Activated naive CD8-positive, alpha-beta T cell treated with anti-CD3 and anti-CD28 coated beads, Interleukin-2, amount 10 ng/mL, durations not matched to agents 7 days and 5 days (primary cell): ENCODE measurements at places on chromosomes 5 and 9.

GRCh38 chr5:139812836-139813805 is 17.5 kb downstream of the PSD2 start:
- DNase-seq = no peak

DNA sequence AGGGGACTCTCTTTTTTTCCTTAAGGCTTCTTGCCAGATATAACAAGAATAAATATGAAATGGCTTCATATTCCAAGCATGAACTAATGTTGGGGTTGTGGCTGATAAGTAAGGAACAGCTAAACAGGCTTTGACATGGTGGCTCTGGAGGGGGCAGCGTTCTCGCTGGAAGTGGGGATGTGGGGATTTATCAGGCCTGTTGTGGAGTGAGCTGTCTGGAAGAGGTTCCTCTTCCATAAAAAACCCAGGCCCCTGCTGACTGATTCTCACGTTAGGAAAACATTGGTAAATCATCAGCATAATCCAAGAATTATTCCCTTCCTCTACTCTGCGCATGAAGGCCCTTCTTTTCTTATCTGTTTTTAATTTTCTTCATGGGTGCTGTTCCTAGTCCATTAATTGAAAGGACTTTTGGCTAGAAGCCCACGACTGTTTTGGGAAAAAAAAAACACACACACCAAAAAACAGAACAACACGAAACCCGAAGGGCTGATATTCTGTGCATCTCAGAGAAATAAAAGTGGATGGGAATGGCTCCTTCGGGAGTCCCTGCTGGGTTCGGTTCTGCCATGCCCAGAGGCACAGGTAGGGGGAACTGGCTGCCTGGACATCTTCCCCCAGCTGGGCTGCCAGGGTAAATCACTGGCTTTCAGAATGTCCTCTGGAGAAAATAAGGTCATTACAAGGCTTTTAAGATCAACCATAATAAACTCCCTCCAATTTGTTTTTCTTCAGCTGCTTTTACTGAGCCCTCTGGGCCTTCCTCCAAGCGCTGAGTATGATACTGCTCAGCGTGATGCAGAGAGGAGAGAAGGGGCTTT is 297.0 kb downstream of the SLIT3 start:
- DNase-seq = no peak

GRCh38 chr5:170603578-170604565 is 100.1 kb downstream of the KCNIP1 start:
- DNase-seq = peak; percentile 53

- no peak for DNase-seq
These were observed 637.6 kb upstream of the SGCD start for GRCh38 chr5:155689406-155689805.

DNA sequence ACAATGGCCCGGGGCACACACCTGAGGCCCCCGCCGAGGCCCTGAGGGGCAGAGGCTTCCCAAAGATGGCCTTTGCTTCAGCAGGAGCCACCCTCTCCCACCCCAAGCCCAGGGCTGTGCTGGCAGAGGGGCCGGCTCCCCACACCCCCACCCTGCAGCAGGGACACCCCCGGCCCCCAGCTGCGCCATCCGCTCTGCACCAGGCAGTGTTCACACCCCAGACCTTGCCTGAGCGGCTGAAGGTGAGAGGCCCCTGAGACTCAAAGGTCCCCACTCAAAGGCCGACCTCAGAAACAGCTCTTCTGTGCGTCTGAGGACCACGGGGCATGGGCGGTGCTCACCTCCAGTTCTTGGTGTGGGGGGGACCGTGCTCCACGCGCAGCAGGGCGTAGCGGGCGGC is 37.6 kb downstream of the SLC12A7 start:
- DNase-seq = no peak

- no peak for DNase-seq
These were observed 169.5 kb upstream of the TAS2R1 start for GRCh38 chr5:9799606-9800005.

- no peak for DNase-seq
These were observed 5.0 kb downstream of the RELL2 start for GRCh38 chr5:141641634-141642267.

- DNase-seq = no peak
These were observed 562.7 kb upstream of the DMAC1 start for GRCh38 chr9:8362250-8362649.

GRCh38 chr5:150258130-150258529 is 31.4 kb downstream of the CAMK2A start:
- DNase-seq = no peak

- DNase-seq = no peak
These were observed 84.7 kb downstream of the RASGRF2 start for GRCh38 chr5:81044868-81045267.

- no peak for DNase-seq
These were observed 186.6 kb downstream of the DOCK8 start for GRCh38 chr9:401223-401622.

DNA sequence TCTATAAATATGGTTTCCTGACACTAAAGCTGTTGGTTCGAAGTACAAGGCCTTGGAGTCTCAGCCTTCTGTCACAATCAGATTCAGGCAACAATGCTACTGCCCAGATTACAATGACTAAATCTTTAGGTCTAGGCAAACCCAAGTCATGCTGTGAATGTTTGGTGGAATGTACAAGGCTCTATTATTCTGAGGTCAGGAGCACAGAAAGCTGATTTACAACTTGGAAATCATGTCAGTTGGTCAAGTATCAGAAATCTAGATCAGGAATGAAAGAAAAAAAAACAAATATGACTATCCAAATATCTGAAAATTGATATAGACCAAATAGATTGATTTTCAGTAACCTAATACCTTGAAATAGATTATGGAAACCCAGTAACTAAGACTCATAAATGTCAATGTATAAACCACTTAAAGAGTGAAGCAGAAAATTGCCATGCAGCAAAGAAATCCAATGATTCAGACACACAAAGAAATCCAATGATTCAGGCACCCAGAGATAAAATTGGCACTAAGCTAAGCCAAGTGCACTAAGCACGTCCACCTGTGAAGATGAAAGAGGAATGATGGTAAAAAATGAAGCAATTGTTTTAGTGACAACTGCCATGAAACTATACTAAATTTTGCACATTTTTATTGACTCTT is 588.0 kb upstream of the TUSC1 start:
- no peak for DNase-seq

DNA sequence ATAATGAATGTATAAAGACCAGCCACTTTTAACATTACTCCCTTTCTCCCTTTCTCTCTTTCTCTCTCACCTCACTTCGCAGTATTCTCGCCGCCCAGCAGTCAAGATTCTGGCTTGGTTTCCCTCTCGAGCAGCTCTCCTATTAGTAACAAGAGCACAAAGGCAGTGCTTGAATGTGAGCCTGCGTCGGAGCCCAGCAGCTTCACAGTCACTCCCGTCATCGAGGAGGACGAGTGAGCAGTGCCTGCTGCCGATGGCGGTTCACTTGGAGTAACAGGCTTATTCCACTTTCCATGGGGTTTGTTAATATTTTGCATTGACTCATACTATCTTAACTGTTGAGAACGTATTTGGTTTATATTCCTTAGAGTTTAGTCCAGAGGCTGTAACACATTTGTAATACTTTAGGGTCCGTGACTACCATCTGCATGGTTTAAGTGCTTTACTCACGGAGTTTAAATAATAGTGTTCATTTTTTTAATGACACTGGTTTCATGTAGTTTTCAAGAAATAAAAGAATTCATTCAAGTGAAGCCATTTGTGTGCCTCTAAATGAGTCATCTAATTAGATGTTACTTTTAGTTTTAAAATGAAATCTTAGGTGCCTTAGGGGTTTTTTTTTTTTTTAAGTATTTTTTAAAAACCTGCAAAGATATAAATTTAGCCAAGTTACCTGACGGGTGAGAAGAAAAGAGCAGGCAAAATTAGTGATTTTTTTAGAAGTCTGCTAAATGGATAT is 8.4 kb upstream of the DMRT3 start:
- DNase-seq = no peak

- DNase-seq = no peak
These were observed 26.6 kb downstream of the RUSC2 start for GRCh38 chr9:35516479-35516878.
